ENCODE measurements at places on chromosomes 3 and 15.

DNA sequence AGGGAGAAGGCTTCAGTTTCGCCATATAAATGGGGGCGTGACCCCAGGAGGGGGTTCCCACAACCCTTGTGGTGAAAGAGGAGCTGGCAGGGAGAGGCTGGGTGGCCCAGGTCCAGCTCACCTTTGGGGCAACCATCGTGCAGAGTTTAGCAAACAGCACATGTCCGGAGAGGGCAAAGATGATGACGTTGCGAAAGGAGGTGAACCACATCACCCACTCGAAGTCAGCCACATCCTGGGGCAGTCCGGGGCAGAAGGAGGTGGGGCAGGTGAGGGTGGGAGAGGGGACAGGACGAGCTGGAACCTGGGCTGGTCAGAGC lies 3.7 kb downstream of the HHATL start:
- DNase-seq, result no peak

GRCh38 chr3:150077581-150078247 lies 107.0 kb upstream of the PFN2 start:
- no peak for DNase-seq

DNA sequence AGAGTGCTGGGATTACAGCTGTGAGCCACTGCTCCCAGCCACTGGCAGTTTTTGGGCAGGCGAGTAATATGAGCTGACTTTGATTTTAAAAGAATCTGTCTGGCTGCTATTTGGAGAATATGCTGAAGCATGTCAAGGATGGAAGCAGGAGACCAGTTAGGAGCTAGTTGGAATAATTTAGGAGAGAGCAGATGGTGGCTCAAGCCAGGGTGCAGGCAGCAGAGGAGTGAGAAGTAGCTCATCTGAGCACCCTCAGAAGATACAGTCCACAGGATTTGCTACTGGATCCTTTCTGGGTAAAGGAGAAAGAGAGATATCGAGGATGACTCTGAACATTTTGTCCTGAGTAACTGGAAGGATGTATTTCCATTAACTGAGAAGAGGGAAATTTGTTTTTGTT lies 30.4 kb upstream of the BDH1 start:
- DNase-seq, result no peak

DNA sequence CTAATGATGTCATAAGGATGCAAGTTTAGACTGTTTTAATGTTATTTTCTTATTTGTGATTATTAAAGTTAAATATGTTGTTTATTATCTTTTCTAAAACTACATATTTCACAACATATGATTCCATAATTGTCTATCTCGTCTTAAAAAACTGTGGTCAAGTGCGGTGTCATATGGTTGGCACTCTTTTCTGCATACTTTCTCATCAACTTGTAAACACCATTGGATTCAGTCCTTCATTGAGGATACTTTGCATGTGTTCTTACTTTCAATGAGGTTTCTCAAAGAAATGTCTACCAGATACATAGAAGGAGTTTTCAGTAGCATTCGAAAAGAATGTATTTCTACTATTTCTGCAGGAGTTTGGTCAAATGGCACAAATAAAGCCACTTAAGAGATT lies 22.0 kb upstream of the ALPK3 start:
- no peak for DNase-seq

DNA sequence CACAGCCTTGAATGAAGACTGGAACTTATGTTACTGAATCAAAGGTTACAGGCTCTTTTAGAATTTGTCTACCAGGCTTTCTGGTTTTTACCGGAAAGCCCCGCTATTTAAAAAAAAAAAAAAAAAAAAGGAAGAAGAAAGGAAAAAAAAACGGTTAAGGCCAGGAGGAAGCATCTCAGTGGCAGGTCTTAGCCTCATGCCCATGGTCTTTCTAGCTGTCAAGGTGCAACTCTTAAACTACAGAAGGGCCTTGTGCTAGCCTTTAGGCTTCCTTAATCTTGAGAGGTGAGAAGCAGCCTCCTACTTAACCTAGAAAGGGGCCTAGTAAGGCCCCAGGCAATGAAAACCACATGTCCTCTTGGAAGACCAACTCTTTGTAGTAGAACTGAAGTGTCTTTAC lies 77.5 kb downstream of the TBC1D5 start:
- no peak for DNase-seq

- no peak for DNase-seq
These were observed 2.9 kb downstream of the XPC start for GRCh38 chr3:14175383-14176037.

GRCh38 chr15:88262064-88262463 lies 5.5 kb upstream of the NTRK3 start:
- no peak for DNase-seq
